ENCODE measurements at places on chromosomes 11 and 22. TPM values are rescaled to one million over a fixed set of nuclear protein-coding genes. Genes with fewer than 3 reads are reported as not detected.

The ELF5 gene
- not detected for total RNA-seq

The TMEM45B gene
- 1.1 TPM for total RNA-seq

The FAM181B gene
- total RNA-seq: not detected

The OR4C46 gene
- total RNA-seq: not detected

The HTR3A gene
- not detected for total RNA-seq

The RFPL2 gene
- total RNA-seq: 1.5 TPM

The RFPL3 gene
- total RNA-seq: not detected

The FERMT3 gene
- total RNA-seq: 156 TPM

The RANBP1 gene
- total RNA-seq: 67.2 TPM

The HTR3B gene
- total RNA-seq: not detected

The SLCO2B1 gene
- not detected for total RNA-seq

The TRIM48 gene
- not detected for total RNA-seq

The DGAT2 gene
- total RNA-seq: 0.42 TPM

The BIK gene
- 1.7 TPM for total RNA-seq
